ENCODE measurements at places on chromosomes 1 and 21.

DNA sequence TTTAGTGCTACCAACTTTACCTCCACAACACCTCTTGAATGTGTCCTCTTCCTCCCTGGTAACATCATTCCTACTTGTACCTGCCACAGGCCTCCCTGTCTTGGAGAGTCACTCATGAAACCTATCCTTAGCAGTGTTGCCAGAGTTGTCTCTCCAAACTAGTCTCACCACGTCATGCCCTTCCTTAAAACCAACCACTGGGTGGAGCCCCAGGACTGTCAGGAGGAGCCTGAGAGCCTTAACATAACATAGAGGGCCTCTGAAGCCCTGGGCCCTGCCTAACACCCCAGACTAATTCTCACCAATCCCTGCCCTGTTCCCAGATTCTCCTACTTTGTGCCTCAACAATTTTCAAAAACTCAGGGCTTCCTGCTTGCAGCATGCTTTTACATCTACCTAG lies 65.3 kb downstream of the ZNF697 start:
- peak; percentile 21 for DNase-seq

- DNase-seq: peak; percentile 2
These were observed 69.3 kb downstream of the EPB41 start for GRCh38 chr1:28983509-28984310.

GRCh38 chr1:16252912-16253311 lies 15.9 kb upstream of the CPLANE2 start:
- no peak for DNase-seq

GRCh38 chr1:178039891-178040290 lies 54.0 kb upstream of the RASAL2 start:
- no peak for DNase-seq

GRCh38 chr1:241596633-241597032 lies 43.5 kb downstream of the CHML start:
- no peak for DNase-seq

GRCh38 chr1:237124856-237125462 lies 83.0 kb downstream of the RYR2 start:
- DNase-seq: no peak

DNA sequence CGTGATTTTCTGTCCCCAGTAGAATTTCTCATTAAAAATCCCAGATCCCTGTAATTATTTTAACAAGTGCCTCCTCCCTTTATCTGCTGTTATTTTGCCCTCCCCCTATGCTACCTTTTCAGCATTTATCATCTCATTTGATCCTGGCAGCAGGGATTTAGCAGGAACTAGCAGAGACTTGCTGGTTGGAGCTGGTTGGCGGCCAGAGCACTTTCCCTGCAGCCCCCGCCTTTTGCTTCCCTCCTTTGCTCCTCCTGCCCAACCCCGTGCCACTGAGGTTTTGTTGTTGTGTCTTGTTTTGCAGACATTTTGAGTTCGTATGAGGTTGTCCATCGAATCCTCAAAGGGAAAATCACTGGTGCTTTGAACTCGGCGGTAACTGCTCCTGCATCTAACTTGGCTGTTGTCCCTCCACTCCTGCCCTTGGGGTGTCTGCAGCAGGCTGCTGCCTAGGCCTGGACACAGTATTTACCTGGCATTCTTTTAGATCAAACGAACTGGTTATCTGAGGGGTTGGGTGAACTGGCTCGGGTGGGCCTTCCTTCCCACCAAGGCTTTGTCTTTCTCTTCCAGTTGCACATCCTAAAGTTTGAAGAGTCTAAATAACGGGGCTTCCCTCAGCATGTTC lies 11.2 kb downstream of the UBE2Q1 start:
- DNase-seq: no peak

- no peak for DNase-seq
These were observed 96.6 kb downstream of the SEC16B start for GRCh38 chr1:177873238-177873637.

- no peak for DNase-seq
These were observed 48.2 kb downstream of the CYP2J2 start for GRCh38 chr1:59878370-59878769.

DNA sequence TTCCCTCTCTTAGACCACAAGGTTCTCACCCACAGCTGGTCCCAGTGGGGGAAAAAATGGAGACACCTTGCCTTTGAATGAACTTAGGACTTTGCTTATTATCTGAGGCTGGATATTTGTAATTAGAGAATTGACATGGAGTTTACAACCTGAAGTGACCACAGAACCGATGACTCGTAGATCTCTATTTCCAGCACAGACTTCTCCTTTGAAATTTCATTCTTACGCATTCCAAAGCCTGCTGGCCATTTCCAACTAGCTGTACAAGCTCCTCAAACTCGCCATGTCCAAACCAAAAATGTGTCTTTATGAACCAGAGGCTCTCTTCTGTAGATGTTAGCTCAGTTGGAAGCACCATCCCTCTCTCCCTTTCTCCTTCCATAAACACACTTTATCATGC lies 12.0 kb downstream of the RAB7B start:
- DNase-seq: no peak

DNA sequence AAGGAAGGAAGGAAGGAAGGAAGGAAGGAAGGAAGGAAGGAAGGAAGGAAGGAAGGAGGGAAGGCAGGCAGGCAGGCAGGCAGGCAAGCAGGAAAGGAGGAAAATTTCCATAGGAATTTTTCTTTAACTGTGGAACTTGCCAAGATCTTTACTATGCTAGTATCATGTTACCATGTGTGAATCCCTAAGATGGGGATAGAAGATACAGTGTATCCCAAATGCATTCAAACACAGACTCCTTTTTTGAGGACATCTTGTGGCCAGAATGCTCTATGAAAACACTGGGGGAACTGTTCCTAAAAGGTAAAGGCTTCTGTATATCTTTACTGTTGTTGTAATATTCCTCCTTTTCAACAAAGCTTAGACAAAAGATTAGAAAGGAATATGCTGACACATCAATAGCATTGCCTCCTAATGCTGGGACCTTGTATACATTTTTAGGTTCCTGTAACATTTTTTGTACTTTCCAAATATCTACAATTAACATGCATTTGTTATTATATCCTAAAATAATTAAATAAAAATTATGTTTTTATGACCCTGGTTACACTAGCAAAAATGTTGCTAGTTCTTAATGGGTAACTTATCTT lies 20.6 kb downstream of the CCDC190 start:
- DNase-seq: no peak

DNA sequence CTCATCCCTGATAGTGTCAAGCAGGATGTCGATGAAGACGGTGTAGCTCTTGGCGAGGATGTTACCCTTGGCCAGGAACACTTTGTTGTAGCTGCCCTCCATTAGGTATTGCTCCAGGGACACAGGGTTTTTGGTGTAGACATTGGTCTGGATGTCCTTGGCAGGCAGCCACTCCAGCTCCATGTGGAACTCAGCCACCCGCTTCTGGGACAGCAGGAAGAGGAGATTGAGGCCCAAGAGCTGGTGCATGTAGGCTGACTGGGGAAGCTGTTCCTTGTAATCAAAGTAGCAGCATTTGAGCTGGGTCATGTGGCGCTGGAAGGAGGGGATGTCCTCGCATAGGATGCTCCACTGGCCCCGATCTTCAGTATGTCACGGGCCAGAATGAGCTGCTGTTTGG lies 9.5 kb downstream of the IL6R start:
- DNase-seq: no peak

DNA sequence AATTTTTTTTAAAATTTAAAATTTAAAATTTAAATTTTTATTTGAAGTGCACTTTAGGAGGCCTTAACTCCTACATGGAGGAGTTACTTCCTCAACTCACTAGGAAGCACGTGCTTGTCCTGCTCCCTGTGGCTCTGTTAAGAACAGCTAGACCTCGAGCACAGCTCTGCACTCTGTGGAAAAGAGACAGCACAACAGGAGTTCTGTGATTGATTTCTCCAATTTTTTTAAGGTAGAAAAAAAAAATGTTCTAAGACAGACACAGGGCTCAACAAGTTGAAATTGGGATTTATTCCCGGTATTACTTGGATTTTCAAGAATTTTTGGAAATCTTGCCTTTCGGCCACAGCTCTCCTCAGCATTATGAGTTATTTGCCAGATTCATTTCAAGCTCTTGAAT lies 356.6 kb upstream of the LYPLAL1 start:
- DNase-seq: no peak

DNA sequence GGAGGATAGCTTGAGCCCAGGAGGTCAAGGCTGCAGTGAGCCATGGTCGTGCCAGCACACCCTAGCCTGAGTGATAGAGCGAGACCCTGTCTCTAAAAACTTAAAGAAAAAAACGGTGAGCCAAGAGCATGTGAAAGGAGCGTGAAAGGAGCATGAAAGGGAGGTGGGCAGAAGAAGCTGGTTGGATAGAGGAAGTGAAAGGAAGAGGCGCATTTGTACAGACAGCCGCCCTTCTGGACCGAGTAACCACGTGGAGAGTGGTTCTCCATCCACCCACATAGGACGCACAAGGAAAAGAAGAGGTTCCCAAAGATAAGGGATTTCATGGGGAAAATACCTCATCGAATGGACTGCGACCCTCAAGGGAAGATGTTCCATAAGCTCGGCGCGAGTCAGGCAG lies 60.4 kb upstream of the IFNAR2 start:
- DNase-seq: no peak

DNA sequence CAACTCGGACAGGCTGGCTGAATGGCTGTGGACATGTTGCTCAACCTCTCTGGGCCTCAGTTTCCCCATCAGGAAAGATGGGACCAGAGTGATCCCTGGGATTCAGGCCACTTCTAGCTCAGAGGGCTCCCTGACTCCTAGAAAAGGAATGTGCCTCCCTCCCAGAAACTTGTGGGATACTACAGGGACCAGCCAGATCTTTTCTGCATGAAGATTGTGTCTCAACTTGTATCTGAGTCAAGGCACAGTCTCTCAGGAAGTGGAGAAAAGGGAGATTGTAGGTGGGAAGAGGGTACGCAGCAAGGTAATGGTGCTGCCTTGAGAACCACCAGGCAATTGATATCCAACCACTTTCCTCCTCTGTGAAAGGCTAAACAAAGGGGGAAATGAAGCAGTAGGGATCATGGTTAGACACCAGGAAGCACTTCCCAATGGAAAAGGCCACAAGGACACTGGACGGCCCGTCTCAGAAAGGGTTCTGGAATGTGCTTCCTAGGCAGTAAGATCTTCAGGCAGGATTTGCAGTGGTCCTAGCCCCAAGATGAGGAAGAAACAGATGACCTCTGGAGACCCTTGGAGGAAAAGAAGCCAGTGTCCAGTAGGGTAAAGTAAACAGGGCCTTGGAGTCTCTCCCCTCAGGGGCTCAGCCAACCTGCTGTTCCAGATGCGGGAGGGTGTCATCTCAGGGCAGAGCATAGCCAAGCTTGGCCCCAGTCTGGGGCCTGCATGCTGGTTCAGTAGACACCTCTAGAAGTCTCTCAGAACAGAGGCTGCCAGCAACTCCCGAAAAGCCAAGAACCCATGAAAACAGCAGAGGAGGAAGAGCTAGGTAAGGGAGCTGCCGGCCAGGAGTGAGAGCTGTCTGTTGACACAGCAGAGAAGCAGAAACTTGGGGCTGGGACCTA lies 16.8 kb downstream of the IFFO2 start:
- no peak for DNase-seq

GRCh38 chr1:41800311-41800829 lies 118.4 kb downstream of the HIVEP3 start:
- no peak for DNase-seq

DNA sequence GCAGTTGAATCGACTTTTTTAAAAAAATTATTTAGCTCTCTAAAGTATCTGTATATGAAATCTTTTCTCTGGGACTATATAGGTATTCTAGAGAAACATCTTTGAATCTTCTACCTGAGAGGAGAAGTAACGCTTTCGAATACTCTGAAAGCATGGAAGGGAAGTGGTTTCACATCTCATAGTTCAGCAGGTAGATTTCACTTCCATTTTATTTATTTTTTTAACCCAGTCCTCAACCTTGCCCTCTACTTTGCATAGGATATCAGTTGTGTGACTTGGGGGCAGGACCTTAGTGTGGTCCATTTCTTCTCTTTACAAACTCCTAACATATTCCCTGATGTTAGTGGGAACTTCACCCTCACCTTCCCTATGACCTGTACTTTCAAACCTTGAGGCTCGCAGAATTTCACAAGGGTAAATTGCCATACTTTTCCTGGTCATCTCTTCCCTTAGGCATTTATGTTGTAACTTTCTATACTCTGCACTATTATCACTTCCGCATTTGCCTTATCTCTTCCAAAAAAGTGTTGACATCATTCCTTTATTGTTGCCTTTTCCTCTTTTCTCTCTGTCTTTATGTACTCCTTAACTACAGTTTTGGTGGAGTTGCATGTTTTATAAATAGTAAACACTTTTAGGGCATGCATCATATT lies 1208.5 kb upstream of the ADGRL4 start:
- no peak for DNase-seq

GRCh38 chr21:42199868-42200463 lies 19.0 kb upstream of the ABCG1 start:
- no peak for DNase-seq

GRCh38 chr1:193562121-193562520 lies 375.7 kb upstream of the B3GALT2 start:
- no peak for DNase-seq

DNA sequence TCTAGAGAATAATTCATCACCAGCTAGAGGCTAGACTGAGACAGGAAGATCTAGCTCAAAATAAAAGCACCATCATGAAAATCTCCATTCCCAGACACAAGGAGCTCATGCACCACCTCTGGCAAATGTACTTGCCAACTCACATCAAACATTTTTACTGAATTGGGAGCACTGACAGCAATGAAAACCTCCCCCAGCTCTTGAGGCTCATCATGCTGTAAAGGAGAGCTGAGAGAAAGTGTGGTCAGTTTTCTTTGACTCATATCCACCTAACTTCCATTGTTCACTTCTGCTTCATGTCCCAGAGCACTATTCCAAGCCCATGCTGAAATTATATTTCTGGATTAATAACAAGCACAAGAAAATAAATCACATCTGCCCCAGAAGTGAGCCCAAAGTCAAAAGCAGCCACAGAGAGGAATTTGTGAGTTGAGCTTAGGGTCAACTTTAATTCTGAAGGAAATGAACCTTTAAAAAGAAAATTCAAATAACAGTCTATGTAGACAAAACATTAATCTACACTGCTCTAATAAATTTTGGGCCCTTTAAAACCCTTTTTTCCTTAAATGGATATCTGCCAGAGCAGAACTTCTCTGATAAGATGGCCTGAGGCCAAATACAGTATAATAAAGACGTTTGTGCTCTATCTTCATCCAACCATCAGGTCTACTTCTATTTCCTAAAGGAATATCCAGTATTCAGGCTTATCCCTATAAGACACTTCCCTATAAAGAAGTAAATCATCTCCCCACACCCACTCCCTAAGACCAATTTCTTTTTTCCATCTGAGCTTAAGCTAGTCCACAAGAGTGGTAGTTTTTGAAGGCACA lies 85.9 kb upstream of the ADAM30 start:
- no peak for DNase-seq

- peak; percentile 68 for DNase-seq
These were observed 46.2 kb upstream of the BCL9 start for GRCh38 chr1:147494998-147495580.
